A172 (cell line): ENCODE measurements at places on chromosomes 3 and 15. TPM values are rescaled to one million over a fixed set of nuclear protein-coding genes. Genes with fewer than 3 reads are reported as not detected.

DNA sequence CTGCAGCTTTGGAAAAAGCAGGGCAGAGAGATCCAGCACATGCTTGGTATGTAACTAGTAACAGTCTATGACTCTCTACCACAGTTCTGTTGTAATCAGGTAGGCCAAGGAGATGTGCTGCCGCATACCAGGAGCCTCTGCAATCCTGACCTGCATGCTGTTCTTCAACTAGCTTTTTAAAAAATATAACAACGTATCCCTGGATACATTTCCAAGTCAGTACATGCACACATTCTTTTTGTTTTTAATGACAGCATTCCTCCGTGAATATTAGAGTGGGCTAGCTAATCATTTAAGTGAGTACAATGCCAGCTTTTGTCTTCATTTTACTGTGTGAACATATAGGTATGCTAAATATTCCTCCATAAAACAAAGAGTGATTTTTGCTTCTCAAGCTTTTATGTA, 437.8 kb downstream of the RBMS3 start:
- no peak for DNase-seq

DNA sequence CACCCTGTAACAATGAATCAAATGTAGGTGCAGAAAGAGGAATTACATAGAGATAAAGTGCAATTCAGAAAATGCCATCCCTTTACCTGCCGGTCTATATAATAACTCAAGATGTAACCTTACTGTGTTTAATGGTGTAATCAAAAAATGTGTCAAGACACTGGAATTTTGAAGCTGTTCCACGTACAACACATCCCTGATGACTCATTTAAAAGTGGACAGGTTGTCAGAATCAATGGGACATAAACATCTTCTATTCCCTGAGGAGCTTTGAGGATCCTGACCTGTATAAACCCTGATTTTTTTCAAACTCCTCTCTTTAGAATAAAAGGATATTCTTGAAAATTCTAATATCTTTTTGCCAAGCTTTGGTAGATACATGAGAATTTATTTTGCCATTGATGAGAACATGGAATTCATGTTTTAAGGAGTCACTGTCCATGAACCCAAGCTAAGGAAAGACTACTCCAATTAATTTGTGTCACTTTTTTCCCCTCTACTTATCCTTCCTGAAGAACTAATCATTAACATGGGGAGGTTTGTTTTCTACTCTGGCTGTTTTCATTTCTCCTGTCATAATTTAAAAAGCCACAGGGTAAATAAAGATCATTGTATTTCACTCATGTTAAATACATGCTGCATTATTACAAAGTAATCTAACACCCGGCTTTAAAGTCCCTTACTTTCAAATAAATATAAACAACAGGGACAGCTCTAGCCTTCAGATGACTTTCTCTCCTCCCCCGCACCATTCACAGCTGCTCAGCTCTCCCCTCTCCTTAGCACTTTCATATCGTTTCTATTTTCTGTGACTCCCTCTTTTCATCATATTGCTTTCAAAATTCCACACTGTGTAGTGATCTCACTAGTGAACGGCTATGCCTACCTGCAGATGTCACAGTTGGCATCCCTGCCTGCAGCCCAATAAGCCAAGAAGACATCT, 138.3 kb downstream of the TAFA4 start:
- no peak for DNase-seq

CHRD gene
- 0.33 and 5.6 TPM in 2 replicates for total RNA-seq

- no peak for DNase-seq
Measured at GRCh38 chr3:47434849-47435248, 40.9 kb downstream of the SCAP start.

- no peak for DNase-seq
Measured at GRCh38 chr3:106255870-106256248, 387.0 kb upstream of the CBLB start.
